ENCODE measurements at places on chromosomes 6 and 20.

DNA sequence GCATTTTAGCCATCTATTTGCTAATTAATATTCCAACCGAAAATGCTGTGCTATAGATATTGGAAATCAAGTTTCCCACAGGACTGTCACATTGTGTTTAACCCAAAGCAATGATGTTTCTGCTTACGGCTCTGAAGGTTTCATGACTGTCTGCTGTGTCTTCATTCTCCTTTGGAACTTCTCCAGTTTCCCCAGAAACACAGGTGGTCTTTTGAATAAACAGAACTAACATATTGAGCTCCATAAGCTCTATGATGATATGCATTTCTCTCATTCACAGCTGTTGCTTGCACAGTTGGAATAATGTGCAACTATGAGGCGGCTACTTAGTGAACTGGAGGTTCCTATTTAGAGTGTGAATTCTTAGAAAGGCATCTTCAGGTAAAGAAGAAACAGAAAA, 266.0 kb upstream of the ID4 start:
- DNase-seq = no peak

DNA sequence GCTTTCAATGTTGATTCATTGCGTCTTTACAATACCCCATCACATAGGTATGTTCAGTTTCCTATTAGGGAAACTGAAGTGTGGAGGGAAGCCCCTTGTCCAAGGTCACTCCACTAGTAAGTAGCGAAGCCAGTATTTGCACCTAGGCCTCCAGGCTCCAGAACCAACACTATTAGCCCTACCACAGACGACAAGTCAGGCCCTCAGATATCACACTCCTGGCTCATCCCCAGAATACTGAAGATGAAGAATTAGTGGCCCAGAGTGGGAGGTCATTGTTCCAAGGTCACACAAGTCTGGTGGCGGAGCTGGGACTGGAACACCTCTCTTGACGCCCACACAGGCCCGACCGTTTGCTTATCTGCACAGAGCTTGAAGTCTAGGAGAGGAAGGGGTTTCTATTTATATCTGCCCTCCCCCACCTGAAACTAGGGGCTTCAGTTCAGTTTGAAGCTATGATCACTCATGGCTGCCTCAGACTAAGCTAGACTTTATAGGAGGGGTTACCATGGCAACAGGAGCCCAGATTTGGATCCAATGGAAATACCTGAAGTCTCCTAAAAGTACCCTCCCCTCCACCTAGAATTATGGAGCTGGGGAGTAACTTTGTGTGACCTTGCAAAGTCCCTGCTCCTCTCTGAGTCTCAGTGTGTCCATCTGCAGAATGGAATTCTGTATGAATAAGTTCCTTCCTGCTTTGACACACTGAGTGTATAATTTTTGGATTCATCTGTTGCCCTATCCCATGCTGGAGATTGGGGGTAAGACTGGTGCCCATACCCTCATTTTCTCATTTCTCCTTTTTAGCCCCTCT, 2.2 kb downstream of the SNTA1 start:
- DNase-seq = no peak

- DNase-seq = no peak
Observed at GRCh38 chr6:98477231-98477630, 357.1 kb upstream of the POU3F2 start.

DNA sequence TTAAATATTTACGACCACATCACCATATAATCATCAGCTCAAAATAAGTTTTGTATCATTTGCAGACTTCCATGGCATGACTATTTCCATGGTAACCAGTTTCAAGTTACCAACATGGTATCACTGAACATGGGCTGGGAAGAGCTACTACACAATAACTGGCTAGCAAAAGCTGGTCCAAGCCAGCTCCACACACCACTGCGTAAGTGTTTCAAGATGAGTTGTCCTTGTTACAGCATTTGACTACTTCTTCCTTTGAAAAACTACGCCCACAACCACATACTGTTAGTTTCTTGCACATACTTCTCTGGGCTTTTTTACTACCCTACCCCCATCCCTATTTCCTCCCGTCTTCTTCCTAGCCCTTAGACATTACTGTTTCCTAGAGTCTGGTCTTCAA, 8.5 kb downstream of the CD164 start:
- DNase-seq = peak; percentile 42

DNA sequence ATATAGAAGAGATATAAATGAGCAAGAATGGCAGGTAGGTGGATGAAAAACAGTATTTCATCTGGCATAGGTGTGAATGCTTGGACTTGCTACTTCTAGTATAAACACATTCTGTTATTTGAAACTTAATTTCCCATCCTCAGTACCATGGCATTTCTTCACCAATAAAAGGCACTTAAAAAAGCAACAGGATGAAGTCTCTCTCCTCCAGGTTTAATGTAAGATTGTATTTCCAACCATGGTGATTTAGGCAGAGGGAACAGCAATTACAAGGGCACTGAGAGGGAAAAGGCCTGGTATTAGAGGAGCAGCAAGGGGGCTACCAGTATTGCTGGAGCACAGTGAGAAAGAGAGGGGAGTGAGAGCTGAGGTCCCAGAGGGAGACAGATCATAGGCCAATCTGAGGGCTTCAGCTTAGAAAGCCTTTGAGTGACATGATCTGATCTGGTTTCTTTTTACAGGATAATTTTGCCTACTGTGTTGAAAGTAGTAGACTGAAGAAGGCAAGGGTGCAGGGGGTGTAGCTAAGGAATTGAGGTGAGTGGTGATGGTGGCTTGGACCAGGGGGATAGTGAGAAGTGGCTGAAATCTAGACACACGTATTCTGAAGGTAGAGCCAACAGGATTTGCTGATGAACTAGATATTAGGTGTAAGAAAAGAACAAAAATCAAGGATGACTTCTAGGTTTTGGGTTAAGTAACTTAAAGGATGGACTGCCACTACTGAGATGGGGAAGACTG, 67.8 kb upstream of the SMIM29 start:
- DNase-seq = no peak

- no peak for DNase-seq
Observed at GRCh38 chr6:28712982-28713381, 187.3 kb downstream of the GPX5 start.

- no peak for DNase-seq
Observed at GRCh38 chr6:94213226-94213625, 793.9 kb upstream of the EPHA7 start.

- peak; percentile 27 for DNase-seq
Observed at GRCh38 chr6:41182069-41183034, 18.6 kb downstream of the TREML2 start.

DNA sequence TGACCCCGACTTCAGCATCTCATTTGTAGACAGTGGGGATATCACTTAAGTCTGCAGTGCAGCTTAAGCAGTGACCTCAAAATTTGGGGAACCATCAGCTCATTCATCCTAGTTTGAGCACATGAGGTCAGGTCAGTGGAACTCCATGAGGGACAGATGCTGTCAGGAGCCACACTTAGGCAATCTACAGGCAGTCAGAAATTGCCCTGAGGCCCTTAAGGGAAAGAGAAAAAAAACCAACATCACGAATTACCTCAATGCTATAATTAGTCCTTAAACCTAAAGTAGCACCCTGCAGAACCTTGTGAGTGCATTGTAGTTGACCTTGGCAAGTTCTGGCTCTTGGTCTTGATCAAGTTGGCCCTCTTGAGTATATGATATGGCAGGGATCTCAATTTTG, 21.1 kb downstream of the TMEM74B start:
- DNase-seq = no peak

GRCh38 chr6:57421503-57421902, 104.1 kb downstream of the PRIM2 start:
- DNase-seq = no peak

DNA sequence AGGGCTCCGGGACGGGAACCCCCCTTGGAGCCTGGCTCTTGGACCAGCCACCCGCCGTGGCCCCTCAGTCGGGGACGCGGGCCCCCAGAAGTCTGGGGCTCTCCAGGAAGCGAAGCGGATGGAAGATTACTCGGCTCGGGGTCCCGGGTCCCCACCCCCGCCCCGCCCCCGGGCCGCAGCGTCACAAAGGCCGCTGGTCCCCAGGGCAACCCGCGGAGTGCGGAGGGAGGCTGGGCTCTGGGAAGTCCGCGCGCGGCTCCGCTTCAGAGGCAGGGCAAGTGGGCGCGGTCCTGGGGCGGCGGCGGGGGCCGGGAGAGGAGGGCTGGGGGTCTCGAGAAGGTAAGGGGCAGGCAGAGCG, at the start of gene FNDC11:
Gene FNDC11 (plus strand): TSS at position 227 of the 358 bp plus-strand sequence. CDS start 1,505 bp downstream, outside the sequence.
- no peak for DNase-seq

- DNase-seq = no peak
Observed at GRCh38 chr6:124970763-124971162, 8.5 kb downstream of the RNF217 start.

GRCh38 chr6:136920671-136921380, 1.3 kb upstream of the SLC35D3 start:
- DNase-seq = no peak

DNA sequence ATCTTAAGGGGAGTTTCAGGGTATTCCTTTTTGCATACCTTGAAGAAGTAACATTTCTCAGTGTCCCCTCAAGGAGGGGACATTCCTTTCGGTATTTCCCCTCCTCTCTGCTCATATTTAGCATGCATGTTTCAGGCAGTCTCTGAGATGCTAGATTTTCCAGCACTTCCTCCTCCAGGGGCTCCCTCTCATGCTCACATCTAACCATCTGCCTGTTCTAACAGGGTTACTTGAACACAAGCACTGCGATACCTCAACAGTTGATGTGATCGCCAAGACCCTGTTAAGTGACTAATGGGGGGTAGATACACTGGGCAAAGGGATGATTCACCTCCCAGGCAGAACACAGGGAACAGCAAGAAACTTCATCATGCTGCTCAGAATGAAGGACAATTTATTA, 12.9 kb upstream of the MCM3 start:
- no peak for DNase-seq

DNA sequence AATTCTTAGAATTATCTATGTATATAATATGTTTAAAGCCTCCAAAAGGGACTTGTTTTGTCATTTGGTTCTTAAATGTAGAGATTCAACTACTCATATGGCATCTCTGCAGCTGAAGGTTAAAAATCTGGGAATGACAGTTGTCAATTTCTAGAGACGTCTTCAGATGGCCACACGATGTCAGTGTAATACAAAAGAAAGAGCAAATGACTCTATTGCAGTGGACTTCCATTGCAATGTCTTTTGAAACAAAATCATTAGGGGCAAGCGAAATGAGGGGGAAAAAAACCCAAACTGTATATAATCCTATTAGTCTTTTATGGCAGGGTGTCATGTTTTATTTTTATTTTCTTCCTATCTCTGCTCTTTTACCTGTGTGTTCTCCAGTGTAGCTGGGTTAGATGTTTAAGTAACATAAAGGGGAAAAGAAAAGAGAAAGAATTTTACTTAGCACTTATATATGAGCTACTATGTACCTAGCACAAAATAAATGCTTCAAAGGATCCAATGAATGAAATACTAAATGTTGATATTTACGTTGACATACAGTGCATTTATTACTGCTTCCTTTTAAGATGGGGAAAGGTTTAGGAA, 26.2 kb downstream of the CCN2 start:
- no peak for DNase-seq

DNA sequence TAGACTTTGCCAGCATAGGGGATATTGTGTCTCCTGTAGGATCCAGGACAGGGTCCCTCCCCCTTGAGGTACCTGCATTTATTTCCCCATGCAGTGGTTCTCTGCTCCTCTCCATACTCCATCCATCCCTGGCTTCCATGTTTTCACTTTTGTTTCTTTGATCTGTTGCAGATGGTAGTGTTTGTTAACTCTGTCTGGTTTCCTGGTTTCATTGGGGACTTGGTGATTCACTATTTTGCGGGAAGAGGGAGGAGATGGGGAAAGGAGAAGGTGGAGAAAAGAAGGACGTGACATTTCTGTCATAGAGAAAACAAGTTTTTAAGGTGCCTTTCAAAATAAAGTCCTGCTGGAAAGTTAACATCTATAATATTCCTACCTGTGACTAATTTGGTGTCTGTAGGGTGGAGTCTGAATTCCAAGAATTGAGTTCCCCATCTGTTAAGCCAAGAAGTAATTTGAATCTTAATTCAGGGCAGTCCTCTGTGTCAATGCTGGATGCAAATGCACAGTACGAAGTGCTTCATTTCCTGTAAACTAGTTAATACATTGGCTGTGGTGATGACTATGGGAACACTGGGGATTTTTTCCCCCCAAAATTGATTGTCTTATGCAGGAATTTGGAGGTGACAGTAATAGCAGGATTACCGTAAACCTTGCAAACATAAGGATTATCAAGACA, 6.9 kb upstream of the RNF144B start:
- DNase-seq = no peak

DNA sequence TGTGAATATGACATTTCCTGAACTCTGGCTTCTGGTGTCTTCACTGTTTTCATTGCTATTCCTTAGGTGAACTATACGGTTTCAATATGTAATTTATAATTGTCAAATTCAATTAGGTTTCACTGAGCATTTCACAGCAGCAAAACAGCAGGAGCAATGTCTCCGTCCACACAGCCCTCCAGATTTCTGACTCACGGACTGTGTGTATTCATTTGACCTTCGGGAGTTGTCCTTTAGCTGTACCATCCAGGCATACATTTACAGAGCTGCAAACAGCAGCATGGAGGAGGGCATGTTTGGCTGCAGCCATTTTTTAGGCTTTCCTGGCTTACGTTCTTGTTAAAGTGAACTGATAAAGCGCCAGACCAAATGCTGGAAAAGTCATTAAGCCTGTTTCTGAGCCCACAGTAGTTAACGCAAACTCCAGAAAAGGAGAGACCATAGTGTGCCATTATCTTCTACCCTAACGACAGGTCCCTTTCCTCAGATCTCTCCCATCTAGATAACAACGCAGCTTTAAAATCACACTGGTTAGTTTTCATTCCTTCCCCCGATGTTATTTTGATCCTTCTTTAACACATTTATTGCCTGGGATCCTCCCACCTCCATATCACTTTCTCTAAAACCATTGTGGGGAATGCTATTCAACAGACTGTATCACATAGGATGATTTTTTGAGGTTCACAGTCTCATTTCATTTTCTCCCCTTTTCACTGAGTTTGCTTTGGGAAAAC, 18.3 kb downstream of the FOXC1 start:
- DNase-seq = no peak

DNA sequence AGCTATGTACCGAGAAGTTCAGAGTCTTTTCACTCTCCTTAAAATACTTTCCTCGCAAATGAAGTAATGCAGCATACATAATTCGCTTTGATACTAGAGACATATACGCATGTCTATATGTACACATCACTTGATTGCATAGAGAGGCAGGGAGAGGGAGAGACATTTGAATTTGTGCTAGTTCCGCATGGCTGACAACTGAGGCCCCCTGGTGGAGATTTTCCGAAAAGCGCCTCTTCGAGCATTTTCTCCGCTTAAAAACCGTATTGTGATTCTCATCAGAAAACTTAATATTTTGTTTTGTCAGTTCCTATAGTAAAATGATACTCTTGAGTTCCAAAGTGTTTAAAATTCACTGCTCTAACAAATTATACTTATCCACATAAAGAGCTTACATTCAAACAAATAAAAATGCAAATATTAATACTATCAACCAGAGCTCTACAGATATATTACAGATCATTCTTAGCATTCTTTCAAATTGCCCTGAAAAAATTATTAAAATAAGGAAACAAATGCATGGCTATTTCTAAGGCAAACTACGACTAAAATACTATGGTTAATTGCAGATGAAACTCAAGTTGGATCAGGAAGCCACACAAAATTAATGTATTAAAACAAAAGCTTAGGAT, 637 bp downstream of the MYLK4 start:
- peak; percentile 62 for DNase-seq

- DNase-seq = no peak
Observed at GRCh38 chr6:63269470-63269869, 50.3 kb downstream of the LGSN start.

GRCh38 chr6:37679539-37680476, 17.9 kb downstream of the MDGA1 start:
- no peak for DNase-seq

Measured in stimulated activated CD4-positive, alpha-beta T cell treated with anti-CD3 and anti-CD28 coated beads, Interleukin-15, amount 100 ng/mL, for 48 hours (primary cell).